ENCODE measurements at places on chromosomes 11 and 22.

- DNase-seq, result no peak
These were observed 1.9 kb upstream of the SMTN start for GRCh38 chr22:31079095-31079642.

DNA sequence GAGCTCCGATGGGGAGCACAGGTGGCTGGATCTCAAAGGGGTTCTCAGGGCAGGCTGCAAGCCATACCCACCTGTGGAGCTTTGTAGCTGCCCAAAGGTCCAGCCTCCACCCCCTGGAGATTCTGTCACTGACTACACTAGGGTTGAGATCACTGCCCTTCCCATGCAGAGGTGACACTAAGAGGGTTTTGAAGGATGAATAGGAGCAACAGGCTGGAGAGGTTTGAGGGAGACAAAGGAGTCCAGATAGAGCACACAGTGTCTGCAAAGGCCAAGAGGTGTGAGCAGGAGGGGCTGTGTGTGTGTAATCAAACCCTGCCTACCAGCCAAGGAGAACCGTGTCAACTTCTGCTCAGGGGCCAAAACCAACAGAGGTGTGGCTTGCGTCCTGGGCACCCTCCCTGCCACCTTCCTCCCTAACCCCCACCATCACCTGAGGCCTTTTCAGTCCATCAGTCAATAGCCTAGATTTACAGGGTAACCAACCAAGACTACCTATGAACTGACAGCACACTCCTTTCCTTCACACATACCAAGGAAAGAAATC lies 43.0 kb upstream of the WNT11 start:
- DNase-seq, result no peak

DNA sequence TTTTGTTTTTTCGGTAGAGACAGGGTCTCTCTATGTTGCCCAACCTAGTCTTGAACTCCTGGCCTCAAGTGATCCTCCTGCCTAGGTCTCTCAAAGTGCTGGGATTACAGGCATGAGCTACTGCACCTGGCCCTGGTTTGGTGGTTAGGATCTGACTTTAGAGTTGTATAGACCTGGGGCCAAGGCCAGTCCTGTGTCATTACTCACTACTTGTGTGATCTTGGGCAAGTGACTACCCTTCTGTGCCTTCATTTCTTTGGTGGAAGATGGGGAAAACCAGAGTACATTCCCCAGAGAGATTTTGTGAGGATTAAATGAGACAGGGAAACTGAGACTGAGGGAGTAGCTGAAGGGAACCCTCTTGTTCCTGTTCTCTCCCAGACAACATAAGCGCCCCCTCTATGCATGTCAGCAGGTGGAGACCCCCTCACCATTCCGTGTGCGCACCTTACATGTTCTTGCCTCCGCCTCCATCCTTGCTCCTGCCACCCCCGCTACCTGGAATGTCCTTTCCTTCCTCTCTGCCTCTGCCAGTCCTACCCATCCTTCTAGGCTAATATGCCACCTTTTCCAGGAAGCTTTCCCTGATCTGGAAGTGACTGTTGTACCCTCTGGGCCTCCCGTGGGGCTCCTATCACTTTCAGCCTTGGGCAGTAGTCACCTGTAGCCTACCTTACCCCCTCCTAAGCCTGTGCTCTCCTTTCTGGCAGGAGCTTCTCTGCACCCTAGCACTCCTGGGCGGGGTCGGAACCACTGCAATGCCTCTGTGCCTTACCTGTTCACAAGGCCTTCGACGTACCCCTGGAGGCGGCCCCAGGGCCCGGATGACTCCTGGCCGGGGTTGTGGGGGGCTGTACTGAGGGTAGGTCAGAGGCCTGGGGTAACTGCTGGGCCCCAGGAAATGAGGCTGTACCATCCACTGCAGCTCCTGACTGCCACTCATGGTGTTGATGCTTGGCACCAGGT lies 3.9 kb downstream of the FOSL1 start:
- no peak for DNase-seq

DNA sequence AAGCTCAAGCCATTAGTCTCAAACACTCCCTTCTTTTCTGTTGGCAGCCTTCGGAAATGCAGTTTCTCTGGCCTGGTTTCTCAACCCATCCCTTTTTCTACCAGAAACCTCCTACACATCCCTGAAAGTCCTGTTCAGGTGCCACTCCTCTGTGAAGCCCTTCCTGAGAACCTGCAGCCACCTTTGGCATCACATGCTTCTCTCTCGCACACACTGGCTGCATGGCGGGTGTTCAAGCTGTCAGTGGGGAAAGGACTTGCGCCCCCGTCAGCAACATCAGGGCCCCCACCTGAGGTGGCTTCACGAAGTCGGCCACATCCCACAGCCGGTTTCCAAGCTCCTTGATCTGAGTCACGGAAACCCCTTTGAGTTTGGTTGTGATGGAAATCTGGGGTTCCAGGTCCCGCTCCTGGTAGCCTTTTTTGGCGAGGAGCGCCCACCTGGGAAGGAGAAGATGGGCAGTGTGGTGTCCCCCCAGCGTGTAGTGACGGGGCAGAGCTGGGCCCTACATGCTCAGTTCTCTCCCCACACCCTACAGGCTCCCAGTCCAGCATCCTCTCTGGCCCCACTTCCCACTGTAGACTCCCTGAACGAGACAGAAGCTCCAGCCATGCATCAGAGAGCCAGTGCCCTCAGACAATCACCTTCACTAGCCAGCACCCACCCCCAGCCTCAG lies 1.7 kb upstream of the LRRC74B start:
- DNase-seq, result no peak

GRCh38 chr11:121886005-121886734 lies 229.8 kb downstream of the BLID start:
- peak; percentile 16 for DNase-seq

DNA sequence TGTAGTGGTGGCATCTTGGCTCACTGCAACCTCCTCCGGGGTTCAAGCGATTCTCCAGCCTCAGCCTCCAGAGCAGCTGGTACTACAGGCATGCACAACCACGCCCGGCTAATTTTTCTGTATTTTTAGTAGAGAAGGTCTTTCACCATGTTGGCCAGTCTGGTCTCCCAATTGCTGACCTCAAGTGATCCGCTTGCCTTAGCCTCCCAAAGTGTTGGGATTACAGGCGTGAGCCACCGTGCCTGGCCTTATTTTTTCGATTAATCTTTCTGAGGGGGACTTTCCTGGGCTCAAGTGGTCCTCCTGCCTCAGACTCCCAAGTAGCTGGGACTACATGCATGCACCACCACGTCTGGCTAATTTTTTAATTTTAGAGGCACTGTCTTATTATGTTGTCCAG lies 5.6 kb downstream of the SNU13 start:
- DNase-seq, result no peak

DNA sequence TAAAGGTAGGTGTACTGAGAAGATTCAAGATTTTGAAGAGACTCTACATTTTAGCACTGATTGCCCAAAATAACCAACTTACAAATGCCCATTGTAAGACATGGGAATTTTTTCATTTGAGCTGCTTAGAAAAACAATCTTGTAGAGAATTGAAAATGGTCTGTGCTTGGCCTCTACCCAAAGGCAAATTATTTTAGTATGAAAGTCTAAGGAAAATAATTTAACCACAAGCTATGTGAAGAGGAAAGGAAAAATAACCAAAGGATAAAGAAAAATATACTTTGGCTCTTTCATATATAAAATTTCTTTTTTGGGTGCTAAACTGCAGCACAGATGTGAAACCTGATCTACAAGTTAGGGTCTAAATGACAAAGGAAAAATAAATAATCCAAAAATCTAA lies 54.9 kb downstream of the ME3 start:
- no peak for DNase-seq

DNA sequence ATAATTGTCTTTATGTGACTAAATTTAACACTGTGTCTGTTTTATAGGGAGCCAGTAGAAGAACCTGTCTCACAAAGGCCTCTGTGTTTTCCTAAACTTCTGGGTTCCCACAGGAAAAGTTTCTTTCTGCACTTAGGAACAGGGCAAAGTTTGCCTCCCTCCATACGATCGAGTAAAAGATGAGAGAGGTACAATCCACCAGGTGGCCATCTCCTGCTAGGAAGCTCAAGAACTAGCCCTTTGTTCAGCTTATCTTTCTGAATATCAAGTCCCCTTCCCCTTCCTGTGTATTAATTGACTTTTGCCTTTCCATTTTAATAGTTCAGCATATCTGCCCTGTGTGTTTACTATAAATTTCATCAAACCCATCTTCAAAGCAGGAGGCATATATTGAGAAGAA lies 18.0 kb downstream of the CSNK2A3 start:
- DNase-seq, result no peak

GRCh38 chr22:17158176-17158567 lies 905 bp downstream of the HDHD5 start:
- DNase-seq, result no peak

DNA sequence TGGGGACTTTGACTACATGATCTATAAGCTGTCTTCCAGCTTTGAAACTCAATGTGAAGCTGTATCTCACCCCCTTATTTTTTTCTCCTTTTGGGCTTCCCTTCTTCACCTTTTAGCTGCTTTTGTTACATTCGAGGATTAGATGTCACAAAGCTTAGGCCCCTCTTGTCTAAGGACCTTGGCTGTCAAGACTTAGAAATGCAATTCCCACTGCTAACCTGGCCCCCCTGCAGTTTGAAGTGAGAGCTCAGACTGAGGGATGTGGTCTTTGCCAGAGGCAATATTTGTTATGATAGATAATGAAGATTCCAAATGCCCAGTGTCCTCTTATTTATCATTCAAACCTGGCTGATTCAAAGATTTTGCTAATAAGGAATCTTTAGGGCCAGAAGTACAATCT lies 128.3 kb downstream of the ARL14EP start:
- no peak for DNase-seq

DNA sequence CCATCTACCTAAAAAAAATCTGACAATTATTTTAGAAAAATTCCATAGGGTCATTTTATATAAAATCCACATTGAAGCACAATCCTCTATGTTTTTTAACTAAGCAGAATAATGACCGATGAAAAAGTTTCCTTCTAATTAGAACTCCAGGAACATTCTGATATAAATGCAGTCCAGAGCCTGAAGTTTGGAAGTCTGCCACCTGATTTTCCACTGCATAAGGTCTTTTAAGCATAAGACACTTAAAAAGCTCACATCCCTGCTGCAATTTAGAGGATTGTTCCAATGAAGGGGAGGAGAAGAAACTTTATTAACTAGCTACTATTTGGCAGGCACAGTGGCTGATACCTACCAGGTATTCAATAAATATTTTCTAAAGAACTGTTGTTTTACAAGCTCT lies 570.3 kb upstream of the ANO5 start:
- no peak for DNase-seq

DNA sequence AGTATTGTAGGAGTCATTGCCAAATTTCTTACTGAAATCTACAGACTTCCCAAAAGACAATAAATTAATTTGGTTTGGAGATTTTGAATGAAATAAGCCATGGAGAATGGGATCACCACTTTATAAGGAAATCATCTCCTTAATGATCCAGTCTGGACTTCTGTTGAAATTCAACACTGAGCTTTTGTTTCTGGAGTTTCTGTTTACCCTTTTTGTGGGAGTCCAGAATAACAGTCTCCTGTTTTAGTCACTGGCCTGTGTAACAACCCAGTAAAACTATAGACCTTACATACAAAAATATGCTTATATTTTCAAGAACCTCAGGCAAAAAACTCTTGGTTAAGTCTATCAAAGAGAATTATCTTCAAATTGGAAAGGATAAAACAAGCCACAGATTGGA lies 321.7 kb upstream of the PLET1 start:
- no peak for DNase-seq

- no peak for DNase-seq
These were observed 39.6 kb downstream of the DIXDC1 start for GRCh38 chr11:111976767-111977145.

GRCh38 chr11:74770456-74770855 lies 21.8 kb downstream of the RNF169 start:
- DNase-seq, result no peak

GRCh38 chr11:76665921-76666351 lies 4.6 kb downstream of the LRRC32 start:
- DNase-seq, result no peak

DNA sequence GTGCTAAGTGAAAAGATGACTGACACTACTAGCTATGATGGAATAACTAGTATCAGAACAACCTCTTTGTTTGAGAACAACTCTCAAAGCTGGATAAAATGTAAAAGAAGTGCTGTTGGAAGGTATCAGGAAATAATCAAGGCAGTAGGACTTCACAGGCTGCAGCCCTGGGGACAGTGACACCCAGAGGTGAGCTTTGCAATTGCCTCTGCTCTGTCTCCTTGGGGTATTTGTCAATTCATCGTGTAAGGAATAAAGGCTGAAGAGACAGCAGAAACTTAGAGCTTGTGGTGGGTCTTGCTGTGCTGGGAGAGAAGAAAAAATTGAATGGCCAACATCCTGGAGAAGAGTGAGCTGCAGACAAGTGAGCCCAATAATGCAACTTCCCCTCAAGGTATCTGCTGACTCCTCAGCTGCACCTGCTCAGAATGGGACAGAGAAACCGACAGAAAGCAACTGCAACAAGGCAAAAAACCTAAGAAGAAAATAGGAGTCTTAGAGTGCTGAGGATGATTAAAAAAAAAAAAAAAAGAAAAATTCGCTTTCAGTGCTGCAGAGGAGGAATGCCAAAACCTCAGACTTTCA lies 141.1 kb downstream of the RCN1 start:
- peak; percentile 28 for DNase-seq

- peak; percentile 23 for DNase-seq
These were observed 112.0 kb downstream of the PLEKHA7 start for GRCh38 chr11:16902182-16902581.

DNA sequence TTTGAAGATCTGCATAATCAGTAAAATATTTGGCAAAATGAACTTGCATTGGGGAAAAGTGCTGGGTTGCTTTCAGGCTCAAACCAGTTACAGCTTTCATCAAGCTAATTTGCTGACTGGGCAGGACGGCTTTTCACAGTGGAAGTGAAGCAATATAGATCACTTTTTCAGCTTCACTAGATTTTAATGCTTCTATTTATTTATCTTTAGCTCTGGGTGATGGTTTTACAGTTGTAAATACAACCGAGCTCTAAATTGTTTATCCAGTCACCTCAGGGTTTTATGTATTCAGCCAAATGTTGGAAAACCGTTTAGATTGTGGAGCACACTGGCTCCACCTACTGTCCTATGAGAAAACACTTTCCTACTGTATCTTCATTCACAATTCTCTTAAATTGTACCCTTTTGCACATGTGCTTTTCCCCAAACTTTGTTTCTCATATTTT lies 58.2 kb downstream of the ACER3 start:
- DNase-seq, result peak; percentile 51

- no peak for DNase-seq
These were observed 12.3 kb downstream of the TMEM216 start for GRCh38 chr11:61404641-61405040.

GRCh38 chr11:33912405-33913361 lies 20.8 kb upstream of the LMO2 start:
- DNase-seq, result peak; percentile 89
